ENCODE measurements at places on chromosomes 2 and 18. TPM values are rescaled to one million over a fixed set of nuclear protein-coding genes. Genes with fewer than 3 reads are reported as not detected.

FOXI3 gene
- polyA plus RNA-seq = not detected

DNA sequence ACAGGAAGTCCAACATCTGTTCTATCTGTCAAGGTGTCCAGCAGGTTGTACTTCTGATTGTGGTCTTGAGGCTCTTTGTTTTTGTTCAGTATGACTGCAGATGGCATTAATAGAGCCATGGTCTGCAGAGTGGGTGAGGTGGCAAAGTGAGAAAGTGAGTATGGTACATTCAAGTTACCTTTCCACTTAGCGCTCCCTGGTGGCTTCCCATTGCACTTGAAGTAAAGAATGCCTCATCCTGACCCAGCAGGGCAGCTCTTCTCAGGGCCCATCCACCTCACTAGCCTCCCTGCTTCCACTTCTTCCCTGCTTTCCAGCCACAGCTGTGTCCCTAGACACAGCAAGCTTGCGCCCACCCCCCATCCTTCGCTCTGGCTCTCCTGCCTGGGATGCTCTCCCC is 148.0 kb upstream of the ALPP start:
- no peak for DNase-seq

DNA sequence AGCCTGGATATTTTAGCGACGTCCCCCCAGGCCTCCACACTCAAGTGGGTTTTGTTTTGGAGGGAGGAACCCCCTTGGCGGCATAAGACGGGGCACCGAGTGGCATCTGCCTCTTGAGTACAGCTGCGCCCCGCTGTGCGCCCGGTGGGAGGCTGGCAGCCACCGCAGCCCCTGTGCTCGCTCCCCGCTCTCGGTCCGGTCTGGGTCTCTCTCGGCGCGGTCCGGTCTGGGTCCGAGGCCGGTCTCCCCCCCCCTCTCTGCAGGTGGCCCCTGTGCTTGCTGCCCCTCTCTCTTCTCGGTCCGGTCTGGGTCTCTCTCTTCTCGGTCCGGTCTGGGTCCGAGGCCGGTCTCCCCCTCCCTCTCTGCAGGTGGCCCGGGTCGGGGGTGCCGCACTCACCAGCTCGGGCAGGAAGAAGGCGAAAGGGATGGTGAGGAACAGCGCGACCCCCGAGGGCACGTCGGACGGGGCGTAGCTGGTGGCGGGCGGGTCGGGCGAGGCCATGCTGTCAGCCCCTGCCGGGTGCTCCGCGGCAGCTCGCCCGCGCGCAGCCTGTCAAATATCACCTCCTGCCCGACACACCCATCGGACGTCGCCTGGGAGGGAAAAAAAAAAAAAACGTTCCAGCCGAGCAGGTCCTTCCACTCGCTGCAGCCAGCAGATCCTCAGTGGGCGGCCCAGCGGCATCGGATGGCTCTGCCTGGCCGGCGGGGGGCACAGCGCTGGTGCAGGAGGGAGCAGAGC is at the start of gene MALL:
MALL (minus strand) TSS at position 532 of the 742 bp plus-strand sequence; CDS start at position 502, 30 bp downstream.
- peak; percentile 58 for DNase-seq

DNA sequence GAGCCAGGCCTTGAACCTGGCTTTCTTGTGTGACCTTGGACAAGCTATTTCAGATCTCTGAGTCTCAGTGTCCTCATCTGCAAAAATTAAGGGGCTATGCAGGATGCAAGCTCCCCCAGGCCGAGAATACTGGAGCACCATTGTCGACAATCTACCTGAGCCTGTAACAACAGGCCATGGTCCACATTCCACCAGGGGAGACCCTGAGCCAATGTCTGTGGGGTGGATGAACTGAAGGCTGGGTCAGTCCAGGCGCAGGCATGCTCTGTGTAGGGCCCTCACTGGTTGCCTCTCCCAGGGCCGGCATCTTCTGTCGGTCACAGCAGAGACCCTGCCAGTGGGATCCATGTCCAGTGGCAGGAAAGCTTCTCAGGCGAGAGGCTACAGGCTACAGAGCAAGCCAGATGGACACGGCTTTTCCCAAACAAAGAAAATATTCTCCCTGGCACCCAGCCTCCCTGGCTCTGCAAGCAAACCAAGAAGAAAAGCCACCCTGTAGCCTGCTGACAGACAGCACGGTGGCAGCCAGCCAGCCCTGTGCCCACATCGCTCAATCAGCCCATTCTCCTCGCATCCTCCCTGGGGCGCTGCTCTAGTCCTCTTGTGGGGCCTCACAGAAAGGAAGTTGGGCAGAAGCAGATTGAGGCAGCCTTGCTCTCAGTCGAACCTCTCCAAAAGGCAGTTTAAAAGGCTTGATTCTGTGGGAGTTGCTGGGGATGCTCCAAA is 48.7 kb upstream of the FZD7 start:
- DNase-seq = no peak

GRCh38 chr2:104378853-104379374 is 475.0 kb upstream of the POU3F3 start:
- no peak for DNase-seq

DNA sequence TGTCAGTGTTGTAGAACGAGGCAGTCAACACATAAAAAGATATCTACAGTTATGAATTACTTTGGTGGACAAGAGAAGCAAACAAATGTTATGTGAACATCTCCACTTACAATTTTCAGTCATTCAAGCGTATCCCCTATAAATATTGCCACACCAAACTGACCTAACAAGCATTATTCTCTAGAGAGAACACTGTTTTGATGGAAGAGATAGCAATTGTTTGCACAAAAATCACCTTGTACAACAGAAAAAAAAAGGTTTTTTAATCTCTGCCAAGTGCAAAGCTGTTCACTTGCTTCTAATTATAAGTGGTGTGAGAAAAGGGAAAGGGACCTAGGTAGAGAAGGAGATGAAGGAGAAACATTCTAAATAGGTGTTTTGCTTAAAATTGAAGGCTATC is 33.8 kb downstream of the PID1 start:
- DNase-seq = no peak

AGXT gene
- polyA plus RNA-seq = not detected

DNA sequence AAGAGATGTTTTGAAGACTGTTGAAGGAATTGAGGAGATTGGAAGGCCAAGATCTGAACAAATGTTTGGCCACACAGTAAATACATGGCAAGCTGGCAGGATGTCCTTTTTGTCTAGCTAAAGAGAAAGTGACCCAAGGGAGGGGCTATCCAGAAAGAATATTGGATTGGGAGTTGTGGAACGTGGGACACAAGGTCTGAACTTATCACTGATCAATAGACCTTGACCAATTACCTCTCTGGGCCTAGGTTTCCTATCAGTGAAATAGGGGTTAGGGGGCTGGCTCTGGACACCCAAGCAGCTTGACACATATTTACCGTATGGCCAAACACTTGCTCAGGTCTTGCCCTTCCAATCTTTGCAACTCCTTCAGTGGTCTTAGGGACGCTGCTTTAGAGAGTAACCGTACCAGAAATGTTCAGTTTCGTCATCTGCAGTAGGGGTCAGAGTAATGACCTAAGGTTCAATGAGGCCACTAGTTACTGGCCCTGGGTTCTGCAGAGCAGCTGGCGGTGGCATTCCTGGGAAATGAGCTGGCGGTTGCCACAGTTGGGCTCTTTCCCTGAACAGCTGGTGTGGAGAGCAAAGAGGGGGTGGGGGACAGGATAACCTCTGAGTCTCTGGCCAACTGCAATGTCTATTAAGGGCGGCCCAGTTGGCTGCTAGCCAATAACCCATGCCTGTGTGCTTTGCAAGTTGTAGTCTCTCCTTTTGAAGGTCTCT is 70.1 kb upstream of the STPG4 start:
- DNase-seq = peak; percentile 96

GRCh38 chr2:112277596-112278220 is 2.3 kb downstream of the ZC3H6 start:
- DNase-seq = no peak

FSHR gene
- polyA plus RNA-seq = not detected

SYT4 gene
- polyA plus RNA-seq = not detected

TP53I3 gene
- 37.9 TPM for polyA plus RNA-seq

MGAT4A gene
- 0.08 TPM for polyA plus RNA-seq

DNA sequence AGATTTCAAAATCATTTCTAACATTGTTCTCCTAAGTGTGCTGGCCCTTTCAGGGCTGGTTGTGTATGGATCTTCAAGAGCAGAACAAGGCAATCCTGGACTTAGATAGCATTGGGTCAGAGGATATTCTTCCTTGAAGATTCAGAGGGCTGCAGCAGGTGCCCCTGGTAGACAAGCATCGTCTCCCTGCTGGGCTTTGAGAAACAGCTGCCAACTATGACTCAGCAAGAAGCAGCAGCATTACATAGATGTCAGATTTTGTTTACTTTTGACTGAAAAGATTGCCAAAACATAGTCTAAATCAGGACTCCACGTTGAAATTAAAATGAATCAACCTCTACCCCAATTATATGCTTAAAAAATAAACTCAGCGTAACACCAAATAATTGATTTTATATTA is 618.8 kb downstream of the SOCS6 start:
- peak; percentile 37 for DNase-seq

GRCh38 chr2:55269645-55269990 is 587 bp upstream of the MTIF2 start:
- DNase-seq = no peak

GRCh38 chr2:36951574-36951973 is 14.8 kb downstream of the STRN start:
- peak; percentile 31 for DNase-seq

- no peak for DNase-seq
Measured at GRCh38 chr2:40048506-40048905, 269.4 kb upstream of the THUMPD2 start.

CCL20 gene
- not detected for polyA plus RNA-seq

DNA sequence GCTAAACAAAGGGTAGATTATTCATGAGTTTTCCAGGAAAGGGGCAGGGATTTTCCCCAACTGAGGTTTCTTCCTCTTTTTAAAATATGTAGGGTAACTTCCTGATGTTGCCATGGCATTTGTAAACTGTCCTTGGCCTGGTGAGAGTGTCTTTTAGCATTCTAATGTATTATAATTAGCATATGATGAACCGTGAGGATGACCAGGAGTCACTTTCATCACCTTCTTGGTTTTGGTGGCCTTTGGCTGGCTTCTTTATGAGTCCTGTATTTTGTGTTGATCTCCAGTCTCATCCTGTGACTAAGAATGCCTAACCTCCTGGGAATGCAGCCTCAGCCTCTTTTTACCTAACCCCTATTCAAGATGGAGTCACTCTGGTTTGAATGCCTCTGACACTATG is 391.0 kb upstream of the LINC00305 start:
- peak; percentile 7 for DNase-seq

DNA sequence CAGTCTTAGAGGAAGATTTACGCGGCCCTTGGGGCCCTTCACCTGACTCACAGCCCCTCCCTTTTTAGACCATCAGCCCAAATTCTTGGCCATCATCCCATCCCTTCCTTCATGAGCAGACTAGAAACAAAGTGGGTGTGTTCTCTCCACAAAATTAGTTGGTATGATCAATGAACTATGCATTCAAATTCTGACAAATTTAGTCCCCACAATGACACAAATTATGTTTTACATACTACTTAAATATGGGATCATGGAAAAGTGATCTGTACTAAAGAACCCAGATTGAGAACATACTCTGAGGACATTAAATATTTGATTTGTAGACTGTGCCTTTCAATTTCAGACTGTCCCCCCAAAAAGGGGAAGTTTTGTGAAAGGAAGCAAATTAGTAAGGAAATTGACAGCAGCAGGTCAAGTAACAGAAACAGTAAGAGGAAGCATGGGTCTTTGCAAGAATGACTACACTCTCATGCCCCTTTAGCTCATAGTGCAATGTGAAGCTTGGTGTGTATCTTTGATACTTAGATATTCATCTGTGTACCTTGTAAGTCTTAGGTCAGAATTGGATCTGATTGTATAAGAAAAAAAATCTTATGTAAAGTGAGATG is 2.2 kb upstream of the MAPRE2 start:
- no peak for DNase-seq

DNA sequence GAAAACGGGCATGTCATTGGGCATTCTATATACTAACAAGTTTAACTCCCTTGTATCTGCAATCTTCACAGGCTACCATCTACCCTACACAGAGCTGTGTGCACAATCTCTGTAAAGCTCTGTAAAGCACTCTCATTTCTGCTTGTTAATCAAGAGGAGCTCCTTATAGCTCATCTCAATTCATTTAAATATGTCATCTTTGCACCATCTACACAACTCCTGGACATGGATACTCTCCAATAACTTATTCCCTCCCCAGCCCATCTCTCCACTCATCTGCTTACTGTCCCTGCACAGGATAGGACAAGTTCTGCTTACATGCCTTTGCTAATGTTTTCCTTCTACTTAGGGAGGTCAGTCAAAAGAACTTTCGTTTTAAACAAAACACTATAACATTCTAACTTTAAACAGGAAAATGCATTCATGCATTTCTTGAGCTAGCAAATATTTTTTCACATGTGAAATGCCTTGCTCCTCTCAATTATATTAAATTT is 61.4 kb downstream of the DPP4 start:
- no peak for DNase-seq

DNA sequence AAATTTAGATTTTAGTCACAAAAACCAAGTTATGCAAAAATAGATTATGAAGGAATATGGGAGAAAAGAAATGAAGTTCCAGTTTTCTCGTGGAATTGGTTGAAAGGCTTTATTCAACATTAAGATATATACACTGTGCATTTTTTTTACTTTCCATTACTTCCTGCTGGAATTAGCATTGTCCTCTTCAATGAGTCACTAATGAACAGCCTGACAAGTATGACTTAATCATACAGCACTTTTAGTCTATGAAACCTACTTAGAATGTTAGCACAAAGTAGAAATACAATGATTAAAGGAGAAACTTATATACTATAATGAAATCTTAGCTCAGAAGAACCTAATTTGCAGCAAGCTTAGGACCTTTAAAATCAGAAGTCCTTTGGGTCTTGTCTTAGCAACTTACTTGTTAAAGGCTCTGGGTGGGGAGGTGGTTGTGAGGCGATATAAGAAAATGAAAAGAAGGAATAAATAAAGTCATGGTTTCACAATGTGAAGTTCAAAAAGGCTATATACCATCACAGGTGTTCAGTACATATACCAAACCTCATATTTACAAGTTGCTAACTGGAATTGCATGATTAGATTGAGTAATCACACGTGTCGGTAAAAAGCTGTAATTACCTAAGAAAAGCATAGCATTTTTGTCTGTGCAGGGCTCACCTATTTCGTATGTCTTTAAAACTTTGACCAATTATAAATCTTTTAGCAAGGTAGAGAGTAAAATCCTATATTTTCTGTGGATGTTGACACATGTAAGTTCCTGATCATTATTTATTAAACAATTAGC is 236.8 kb downstream of the CAMKMT start:
- no peak for DNase-seq

DNA sequence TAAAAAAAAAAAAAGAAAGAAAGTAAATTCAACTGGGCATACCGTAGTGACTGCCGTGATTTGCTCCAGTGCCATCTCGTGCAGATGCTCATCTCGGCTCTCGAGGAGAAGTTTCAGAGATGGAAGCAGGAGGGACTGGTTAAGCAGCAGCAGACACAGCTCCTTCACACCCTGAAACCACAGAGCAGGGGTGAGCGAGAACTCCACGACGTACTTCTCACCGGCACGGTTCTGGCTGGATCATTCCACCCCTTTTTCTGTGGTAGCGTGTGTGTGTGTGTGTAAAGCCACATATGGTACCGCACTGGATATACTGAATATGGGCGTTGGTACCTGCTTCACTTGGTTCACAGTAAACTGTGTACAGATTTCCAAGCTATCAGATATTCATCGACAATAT is 382.2 kb downstream of the NBAS start:
- DNase-seq = no peak

Data from fibroblast of lung (primary cell).